NCI-H2171 (cell line): ENCODE measurements at places on chromosomes 2 and 18.

DNA sequence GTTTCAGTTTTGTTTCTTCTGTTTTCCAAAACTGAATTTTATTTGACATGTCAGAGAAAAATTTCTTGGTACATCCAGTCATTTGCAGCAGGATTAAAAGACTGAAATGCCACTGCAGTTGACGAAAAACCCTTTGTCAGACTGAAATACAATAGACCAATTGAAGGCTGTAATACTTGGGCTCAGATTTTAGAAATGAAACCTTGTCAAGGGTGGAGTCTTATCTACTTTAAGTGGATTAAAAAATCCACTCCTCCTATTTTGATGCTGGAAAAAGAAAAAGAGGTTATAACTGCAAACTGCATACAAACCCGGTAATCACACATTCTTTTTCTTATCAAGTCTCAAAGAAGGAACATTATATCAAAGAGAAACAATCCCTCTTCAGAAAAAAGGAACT lies 80.2 kb upstream of the NEUROD1 start:
- DNase-seq, result no peak

GRCh38 chr2:234437642-234438304 lies 59.1 kb downstream of the ARL4C start:
- no peak for DNase-seq

DNA sequence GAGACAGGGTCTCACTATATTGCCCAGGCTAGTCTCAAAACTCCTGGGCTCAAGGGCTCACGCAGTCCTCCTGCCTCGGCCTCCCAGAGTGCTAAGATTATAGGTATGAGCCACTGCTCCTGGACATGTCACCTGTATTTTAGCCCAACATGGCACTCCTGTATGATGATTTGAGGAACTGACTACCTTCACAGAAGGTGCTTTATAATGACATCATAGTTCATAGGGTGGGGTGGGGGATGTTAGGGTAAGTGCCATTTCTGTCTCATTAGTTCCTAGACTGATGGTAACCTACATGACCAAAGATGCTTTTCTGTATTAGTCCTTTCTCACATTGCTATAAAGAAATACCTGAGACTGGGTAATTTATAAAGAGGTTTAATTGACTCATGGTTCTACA lies 109.7 kb downstream of the MAP4K4 start:
- no peak for DNase-seq

GRCh38 chr18:37422116-37422515 lies 143.5 kb downstream of the CELF4 start:
- no peak for DNase-seq

DNA sequence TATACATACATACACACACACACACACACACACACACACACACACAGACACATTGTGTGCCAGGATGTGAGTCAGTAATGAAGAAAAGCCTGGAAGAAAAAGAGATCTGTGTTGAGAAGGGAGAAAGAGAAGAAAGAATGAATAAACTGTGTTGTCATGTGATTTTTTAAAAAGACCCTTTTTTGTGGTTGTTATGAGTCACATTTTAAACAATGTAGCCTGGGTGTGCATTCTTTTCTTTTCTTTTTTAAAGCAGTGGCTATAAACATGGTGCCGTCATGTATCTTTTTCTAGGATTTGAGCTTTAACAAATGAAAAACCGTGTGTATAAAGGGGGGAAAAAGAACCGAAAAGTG lies 87.2 kb downstream of the NRP2 start:
- DNase-seq, result no peak

DNA sequence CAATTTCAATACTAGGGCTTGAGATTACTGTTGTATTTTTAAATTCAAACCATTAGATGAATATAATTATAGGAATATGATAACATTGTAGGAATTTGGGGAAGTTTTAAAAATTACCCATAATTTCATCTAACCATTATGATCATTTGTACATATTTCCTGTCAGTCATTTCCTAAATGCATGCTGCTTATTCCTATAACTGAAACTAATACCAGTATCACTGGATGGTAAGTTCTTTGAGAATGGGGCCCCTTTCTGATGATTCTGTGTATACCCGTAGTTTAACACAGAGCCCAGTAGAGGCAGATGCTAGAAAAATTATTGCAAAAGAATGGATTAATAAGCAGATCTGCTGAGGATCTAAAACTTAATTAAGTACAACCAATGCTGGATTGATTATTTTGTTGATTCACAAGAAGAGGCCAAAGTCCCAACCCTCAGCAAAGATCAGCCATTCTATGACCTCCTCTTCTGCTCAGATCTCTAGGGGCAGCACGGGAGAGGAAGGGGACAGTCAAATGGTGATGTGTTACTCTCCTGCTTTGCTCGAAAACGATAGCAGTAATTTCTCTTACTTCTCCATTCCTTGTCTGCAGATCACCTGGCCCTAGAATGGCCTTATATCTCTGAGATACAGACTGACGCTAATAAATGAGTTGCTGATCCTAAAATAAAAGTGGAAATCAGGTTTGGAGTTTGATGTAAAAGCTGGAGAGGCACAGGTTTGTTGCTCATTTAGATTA lies 69.5 kb upstream of the PELI1 start:
- no peak for DNase-seq

- DNase-seq, result no peak
Measured at GRCh38 chr2:71936076-71937030, 211.3 kb downstream of the CYP26B1 start.

- no peak for DNase-seq
Measured at GRCh38 chr2:189791338-189792042, 7.2 kb downstream of the PMS1 start.

- no peak for DNase-seq
Measured at GRCh38 chr2:102024410-102024809, 32.6 kb downstream of the IL1R2 start.

DNA sequence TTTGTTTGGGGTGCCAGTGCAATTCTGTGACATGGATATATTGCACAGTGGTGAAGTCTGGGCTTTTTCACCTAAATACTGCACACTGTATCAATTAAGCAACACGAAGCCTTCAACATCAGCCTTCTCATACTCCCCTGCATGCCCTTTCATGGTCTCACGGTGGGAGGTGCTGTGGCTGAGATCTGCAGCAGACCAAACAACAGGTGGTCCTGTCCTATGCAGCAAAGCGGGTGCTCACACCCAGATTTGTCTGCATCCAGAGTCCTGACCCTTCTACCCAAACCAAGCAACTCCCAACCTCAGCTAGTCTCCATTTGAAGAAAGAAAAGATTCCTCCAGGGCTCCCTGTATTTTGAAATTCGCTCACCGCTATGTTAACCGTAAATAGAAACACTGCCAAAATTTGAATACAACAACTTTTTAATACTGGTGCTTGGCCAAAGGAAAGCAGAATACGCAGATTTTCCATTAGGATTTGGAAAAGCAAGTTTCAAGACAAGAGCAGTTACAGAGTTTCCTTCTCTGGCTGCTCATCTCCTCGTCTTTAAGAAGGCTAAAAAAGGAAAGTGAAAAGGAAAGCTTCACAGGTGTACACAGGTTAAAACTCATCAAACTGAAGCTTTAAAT lies 34.9 kb downstream of the FAM168B start:
- DNase-seq, result no peak

GRCh38 chr2:238688193-238689153 lies 159.4 kb upstream of the TWIST2 start:
- no peak for DNase-seq

DNA sequence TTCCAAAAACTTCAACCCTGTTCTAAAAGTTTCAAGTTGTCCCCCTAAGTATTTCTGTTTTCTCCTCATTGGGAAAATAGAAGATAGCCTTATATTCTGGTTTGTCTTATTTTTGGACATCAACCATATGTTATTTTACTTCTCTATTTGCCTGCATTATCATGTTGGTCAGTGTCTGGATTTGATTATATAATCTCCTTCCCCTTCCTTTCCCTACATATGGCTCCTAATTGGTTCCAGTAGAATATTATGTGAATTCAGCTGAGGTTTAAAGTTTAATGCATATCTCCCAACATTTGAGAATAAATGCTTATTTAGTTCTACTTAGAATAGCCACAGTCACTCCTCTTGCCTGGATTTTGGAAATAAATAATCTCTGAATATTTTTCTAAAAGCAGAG lies 66.9 kb downstream of the OXER1 start:
- no peak for DNase-seq

- DNase-seq, result no peak
Measured at GRCh38 chr2:200422532-200423261, 87.2 kb downstream of the KCTD18 start.

- DNase-seq, result no peak
Measured at GRCh38 chr2:200693836-200694470, 108.1 kb downstream of the AOX1 start.
